ENCODE measurements at places on chromosomes 1 and 21.

- no peak for DNase-seq
Measured at GRCh38 chr1:12711536-12711935, 4.4 kb upstream of the AADACL3 start.

- no peak for DNase-seq
Measured at GRCh38 chr1:5198328-5198727, 543.9 kb downstream of the AJAP1 start.

DNA sequence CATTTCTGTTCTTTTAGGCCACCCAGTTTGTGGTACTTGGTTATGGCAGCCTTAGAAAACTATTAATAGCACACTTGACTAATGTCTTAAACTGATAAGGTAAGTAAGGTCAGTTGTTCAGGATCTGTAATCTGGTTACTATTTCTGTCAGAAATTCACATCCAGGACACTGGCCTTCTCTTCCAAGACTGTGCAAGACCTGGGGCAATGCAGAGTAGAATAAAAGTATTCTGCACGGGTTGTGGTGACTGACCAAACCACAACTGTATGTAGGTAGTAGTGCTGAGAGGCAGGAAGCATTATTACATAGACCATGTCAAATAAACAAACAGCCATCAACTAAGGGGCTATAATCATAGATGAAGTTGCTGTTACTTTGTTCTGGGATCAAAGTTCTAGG is 46.7 kb downstream of the WARS2 start:
- no peak for DNase-seq

- no peak for DNase-seq
Measured at GRCh38 chr1:205667909-205668643, 12.2 kb downstream of the SLC45A3 start.

DNA sequence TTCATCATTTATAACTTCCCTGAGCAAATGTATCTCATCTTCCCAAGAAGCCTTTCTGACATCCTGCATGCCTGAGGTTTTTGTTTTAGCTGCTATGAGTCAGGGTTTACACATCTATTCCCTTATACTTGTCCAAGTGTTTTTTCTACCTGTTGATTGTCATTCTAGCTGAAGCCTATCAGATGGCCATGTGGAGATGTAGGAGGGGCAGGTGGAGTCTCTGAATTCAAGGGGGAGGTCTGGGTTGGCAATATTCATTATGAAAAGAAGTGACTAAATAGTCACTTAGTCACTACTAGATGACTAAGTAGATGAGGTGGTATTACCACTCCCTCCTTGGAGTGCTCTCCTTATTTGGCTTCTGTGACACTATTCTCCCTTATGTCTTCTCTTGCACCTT is 52.4 kb downstream of the XCL1 start:
- DNase-seq, result no peak

GRCh38 chr21:37348664-37349063 is 17.9 kb upstream of the DYRK1A start:
- DNase-seq, result no peak

Measured in activated CD4-positive, alpha-beta T cell treated with anti-CD3 and anti-CD28 coated beads for 4 hours (primary cell).